ENCODE measurements at places on chromosomes 16 and 17. TPM values are rescaled to one million over a fixed set of nuclear protein-coding genes. Genes with fewer than 3 reads are reported as not detected.

DNA sequence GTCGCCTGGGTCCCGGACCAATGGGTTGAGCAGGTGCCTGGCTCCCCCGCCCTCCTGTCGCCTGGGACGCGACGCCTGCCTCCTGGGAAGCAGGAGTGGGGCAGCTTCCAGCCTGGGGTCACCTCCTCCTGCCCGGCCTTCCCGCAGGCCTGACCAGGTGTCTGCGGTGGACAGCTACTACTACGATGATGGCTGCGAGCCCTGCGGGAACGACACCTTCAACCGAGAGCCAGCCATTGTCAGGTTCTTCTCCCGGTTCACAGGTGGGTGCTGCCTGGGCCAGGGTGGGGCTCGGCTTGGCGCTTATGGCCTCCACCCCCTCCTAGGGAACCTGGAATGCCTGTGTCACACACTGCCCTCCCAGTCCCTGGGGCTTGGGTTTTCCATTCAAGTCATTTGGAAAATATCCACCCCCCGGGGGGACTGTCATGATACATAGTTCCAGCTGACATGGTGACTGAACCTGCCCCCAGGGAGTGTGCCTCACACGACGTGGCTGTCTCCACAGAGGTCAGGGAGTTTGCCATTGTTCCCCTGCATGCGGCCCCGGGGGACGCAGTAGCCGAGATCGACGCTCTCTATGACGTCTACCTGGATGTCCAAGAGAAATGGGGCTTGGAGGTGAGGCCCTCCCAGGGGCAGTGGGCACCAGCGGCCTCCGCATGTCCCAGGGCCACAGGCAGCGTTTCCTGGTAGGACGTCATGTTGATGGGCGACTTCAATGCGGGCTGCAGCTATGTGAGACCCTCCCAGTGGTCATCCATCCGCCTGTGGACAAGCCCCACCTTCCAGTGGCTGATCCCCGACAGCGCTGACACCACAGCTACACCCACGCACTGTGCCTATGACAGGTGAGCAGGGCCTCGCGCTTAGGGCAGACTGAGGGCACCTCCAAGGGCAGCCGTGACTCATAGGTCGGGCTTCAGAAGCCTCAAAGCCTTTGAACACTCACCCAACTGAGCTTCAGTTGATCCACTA, 2.3 kb downstream of the DNASE1 start:
- no peak for DNase-seq

DNA sequence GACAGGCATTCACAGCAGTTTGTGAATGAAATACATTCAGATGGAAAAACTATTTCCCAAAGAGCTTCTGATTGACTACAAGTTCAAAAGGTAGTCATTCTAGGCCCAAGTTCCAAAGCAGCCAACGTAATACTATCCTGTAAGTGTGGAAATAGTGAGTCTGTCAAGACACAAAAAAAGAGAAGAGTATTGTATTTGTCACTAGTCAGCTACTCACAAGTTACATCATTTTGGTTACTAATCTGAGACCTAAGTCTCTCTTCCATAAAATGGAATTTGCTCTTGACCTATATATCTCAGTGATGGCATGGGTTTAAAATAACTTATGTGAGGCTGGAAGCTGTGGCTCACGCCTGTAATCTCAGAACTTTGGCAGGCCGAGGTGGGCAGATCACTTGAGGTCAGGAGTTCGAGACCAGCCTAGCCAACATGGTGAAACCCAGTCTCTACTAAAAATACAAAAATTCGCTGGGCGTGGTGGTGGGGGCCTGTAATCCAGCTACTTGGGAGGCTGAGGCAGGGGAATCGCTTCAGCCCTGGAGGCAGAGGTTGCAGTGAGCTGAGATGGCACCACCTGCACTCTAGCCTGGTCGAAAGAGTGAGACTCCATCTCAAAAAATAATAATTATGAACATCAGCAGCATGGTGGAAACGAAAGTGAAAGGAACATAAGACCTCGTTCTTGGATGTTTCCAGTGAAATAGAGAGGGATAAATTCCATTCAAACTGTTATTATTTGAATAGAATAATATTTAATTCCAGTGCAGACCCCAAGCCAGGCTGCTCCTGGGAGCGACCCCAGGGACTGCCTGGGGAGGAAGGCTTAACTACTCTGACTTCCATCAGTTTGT, 2.9 kb downstream of the CMC2 start:
- no peak for DNase-seq

- DNase-seq, result peak; percentile 35
Observed at GRCh38 chr16:1428511-1428910, 2.4 kb upstream of the PERCC1 start.

GRCh38 chr16:67226295-67226803, 581 bp upstream of the TMEM208 start:
- no peak for DNase-seq

- DNase-seq, result no peak
Observed at GRCh38 chr16:80806927-80807340, 2.5 kb upstream of the CDYL2 start.

GRCh38 chr16:74633686-74634085, 26.8 kb upstream of the GLG1 start:
- no peak for DNase-seq

DNA sequence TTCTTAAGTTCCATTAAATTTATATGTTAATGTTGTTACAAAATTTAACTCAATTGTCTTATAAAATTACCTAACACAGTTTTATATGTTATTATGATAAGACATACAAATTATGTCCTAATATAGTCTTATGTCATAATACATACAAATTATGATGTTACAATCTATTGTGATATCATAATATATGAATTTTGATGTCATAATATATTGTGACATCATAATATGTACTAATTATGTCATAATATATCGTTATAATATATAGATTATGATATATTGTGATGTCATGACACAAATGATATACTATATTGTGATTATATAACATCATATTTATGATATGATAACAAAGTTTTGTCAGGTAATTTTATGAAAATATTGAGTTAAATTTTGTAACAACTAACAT, 1789.6 kb downstream of the TP53TG3F start:
- no peak for DNase-seq

DNA sequence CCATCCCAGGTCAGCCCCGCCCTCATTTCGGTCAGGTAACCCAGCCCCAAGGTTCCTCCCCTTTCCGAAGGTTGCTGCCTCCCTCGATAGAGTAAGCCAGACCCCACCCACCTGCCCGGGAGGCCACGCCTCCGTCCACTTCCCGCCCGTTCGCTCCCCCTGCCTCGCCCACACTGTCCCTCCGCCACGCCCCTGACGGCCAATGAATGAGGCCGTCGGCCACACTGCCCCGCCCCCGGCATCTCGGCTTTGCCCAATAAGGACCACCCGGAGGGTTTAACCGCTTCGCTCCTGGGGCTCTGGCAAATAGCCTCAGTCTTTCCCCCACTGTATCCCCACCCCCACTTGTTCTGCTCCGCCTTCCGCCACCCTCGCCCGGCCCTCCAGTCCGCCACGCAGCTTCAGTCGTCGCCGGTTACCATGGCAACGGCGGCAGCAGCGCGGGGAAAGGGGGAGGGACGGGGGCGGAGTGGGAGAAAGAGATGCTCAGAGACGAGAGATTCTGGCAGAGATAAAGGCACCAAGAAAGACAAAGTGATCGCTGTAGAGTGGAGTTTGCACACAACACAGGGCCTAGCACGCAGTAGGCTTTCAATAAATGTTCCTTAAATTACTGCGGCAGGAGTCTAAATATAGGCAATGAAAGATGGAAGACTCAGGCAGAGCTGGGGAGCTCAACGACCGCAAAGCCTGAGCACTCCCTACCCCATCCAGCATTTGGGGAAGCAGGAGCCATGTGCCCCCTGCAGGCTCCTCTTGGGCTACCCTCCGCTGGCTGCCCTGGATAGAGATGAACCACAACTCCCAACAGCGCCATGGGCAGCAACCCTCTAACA, 5.1 kb downstream of the DLG4 start:
- peak; percentile 98 for DNase-seq

- DNase-seq, result no peak
Observed at GRCh38 chr16:78177987-78178386, 78.5 kb downstream of the WWOX start.

- DNase-seq, result no peak
Observed at GRCh38 chr17:61662741-61663140, 71.7 kb upstream of the NACA2 start.

DNA sequence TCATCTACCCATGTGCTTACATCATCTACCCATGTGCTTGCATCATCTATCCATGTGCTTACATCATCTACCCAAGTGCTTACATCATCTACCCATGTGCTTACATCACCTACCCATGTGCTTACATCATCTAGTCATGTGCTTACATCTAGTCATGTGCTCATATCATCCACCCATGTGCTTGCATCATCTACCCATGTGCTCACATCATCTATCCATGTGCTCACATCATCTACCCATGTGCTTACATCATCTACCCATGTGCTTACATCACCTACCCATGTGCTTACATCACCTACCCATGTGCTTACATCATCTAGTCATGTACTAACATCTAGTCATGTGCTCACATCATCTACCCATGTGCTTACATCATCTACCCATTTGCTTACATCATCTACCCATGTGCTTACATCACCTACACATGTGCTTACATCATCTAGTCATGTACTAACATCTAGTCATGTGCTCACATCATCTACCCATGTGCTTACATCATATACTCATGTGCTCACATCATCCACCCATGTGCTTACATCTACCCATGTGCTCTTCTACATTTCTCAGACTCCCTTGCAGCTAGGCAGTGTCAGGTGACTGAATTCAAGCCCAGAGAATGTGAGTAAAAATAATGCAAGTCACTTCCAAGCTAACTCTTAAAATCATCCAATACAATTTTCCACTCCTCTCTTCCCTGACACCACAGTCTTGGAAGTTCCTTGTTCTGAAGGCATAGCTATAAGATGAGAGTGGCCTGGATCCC, 196.8 kb downstream of the CBLN1 start:
- DNase-seq, result no peak

DNA sequence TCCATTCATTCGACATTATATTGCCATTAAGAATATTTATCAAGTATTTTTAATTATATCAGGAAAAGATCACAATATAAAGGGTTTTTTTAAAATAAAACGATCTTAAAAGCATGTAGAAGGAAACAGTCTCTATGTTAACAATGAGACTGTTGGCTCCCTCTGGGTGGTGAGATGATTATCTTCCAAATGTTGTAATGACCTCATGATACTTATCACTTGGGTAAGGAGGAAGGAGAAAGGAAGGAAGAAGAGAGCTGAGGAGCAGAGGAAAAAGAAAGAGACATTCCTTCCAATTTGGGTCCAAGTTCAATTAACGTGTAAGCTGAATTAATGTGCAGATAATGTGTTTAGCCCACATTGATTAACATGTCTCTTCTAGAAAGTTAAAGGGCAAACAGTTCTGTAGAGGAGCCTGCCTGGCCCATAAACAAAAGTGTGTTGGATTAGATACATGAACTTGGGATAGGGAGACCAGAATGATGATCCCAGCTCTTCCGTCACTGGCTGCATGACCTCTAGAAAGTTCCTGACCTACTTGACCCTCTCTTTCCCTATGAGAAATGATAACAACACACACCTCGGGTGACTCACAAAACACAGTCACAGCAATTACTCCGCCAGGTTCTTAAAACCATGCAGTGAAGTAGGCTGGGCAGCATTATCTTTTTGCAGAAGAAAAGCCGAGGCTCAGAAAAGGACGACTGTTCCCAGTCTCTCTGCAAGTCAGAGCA, 32.0 kb downstream of the PIMREG start:
- DNase-seq, result no peak

DNA sequence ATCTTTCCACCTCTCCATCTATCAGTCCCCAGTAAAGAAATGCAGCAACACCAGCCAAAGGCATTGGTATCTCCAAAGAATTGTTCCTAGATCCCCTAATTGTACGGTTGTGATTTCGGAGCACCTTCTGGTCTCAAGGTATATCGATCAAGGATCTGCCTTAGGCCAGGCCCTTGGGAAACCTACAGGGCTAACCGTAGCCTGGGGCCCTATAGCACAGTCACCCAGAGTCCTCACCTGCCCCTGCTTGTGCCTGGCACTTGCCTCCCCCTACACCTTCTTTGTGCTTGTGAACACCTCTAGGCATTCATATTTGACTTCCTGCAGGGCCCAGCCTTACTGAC, 16.8 kb upstream of the AURKB start:
- no peak for DNase-seq

DNA sequence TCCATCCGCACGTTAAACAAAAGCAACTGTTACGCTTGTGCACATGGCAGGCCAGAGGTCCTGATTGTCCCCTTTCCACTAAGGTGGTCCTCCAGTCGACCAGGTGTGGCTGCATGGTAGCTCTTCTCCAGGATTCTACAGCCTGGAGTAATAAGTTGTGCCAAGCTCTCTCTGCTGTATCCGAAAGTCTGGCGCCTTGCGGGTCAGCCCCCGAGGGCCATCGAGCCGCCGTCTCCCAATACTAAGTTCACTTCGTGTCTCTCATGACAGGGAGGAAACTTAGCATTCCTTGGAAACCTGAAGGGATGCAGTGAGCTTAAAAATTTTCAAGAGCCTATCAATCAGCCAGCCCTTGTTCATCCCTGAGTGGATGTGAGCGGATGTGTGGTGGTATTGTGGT, 5.3 kb upstream of the ENDOV start:
- DNase-seq, result no peak

DNA sequence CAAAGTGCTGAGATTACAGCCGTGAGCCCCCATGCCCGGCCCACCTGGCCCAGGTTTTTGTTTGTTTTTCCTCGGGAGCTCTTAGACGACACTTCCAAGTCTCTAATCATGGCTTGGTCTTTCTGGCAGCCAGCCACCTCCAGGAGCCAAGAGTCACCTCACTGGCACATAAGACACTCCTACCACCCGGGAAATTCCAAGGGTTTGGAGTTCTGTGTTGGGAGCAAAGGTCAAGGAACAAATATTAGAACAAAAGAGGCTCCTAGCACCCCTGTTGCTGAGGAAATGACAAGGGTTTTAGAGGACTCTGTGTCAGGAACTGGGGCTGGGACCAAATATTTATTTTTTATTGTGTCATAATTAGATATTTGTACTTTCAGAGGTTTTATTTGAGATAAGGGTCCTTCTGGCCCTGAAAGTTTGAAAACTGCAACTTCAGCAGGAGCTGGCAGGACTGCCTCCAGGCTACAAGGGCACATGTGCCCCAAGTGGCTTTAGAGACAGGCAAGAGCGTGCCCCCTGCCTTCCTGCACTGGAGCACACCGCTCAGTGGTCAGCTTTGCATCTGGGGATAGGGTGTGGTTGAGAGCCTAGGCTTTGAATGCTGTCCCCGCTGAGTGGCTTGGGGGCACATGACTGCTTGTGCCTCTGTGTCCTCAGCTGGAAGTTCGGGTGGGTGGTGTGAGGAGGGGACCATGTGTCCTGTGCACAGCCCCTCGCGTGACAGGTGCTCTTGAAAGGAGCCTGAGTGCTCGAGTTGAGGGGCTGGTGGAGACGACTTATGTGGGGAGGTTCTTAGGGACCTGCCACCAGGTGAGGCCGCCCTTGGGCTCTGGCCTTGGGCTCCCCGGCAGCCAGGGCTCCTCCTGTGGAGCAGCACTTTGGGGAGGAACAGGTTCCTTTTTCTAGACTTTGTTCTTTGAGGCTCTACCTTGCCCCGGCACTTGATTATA, 29.7 kb downstream of the MGRN1 start:
- DNase-seq, result no peak

- no peak for DNase-seq
Observed at GRCh38 chr16:69818891-69819545, 56.9 kb downstream of the WWP2 start.

- DNase-seq, result no peak
Observed at GRCh38 chr17:67420994-67421393, 43.9 kb downstream of the PITPNC1 start.

GRCh38 chr16:77971306-77972061, 50.9 kb upstream of the CLEC3A start:
- peak; percentile 46 for DNase-seq

- DNase-seq, result peak; percentile 43
Observed at GRCh38 chr16:29825145-29826044, 5.1 kb downstream of the MVP start.

TBC1D3 gene
- total RNA-seq, result 11.0 TPM

KRT9 gene
- not detected for total RNA-seq

BIRC5 gene
- total RNA-seq, result not detected

FADS6 gene
- not detected for total RNA-seq

GPR179 gene
- not detected for total RNA-seq

Measured in naive thymus-derived CD4-positive, alpha-beta T cell (primary cell).